ENCODE measurements at places on chromosomes 16 and 17. TPM values are rescaled to one million over a fixed set of nuclear protein-coding genes. Genes with fewer than 3 reads are reported as not detected.
A peak's percentile ranks its signal among the peaks of the same experiment; 100 is the strongest.

PLEKHH3 gene
- total RNA-seq = 23.9 TPM

DNA sequence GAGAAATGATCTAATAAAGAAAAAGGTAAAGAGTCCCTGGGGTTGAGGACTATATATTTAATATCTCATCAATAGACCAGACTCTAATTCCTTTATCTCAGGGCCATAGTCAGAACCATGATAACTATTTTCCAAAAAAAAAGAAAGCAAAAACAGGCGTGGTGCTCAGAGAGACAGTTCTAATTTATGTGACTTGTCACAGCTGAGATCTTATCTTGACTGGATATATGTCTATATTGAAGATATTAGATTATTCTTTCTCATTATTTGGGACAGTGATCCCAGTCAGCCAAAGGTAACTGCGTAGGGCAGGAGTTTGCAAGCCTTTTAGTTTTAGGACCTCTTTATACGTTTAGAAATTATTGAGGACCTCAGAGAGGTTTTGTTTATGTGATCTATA lies 52.4 kb downstream of the ITFG1 start:
- DNase-seq = no peak
- H3K36me3 ChIP-seq = no peaks in the 10 kb centered on the region
- H3K27me3 ChIP-seq = no peaks in the 10 kb centered on the region
- H3K4me1 ChIP-seq = no peaks in the 10 kb centered on the region
- no peak overlapping the region for H3K27ac ChIP-seq

TMEM88 gene
- 11.2 TPM for total RNA-seq

- no peaks in the 10 kb centered on the region for H3K4me1 ChIP-seq
- no peaks in the 10 kb centered on the region for H3K36me3 ChIP-seq
- H3K4me3 ChIP-seq = no peak overlapping the region
- H3K27me3 ChIP-seq = no peaks in the 10 kb centered on the region
These were observed 22.6 kb upstream of the HAPSTR1 start for GRCh38 chr16:9068886-9069285.

DNA sequence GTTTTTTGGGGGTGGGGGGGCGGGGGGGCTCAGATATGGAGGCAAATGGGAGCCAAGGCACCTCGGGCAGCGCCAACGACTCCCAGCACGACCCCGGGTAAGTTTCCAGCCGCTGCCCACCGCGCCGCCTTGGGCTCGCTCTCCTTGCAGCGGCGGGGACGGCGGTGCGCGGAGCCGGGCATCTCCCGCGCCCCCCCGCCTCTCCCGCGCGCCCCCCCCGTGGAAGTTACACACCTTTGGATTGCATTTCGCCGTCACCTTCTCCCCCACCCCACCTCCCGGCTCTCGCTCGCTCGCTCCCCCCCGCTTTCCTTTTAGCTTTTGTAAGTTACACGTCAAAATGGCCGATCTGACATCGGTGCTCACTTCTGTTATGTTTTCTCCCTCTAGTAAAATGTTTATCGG lies 387 bp downstream of the MSI2 start:
- peak; percentile 52 for DNase-seq
- H3K4me3 ChIP-seq = peak overlapping the region; percentile 71
- no peaks in the 10 kb centered on the region for H3K27me3 ChIP-seq
- H3K36me3 ChIP-seq = no peaks in the 10 kb centered on the region
- peak overlapping the region; percentile 92 for H3K27ac ChIP-seq
- H3K4me1 ChIP-seq = peaks cover 15% of the 10 kb centered on the region

ZPBP2 gene
- total RNA-seq = not detected

- H3K27me3 ChIP-seq = no peaks in the 10 kb centered on the region
- DNase-seq = peak; percentile 70
- H3K4me1 ChIP-seq = peaks cover 13% of the 10 kb centered on the region
- peak overlapping the region; percentile 99 for H3K27ac ChIP-seq
- no peak overlapping the region for H3K4me3 ChIP-seq
These were observed 31.0 kb upstream of the ARL4D start for GRCh38 chr17:43367737-43368242.

SCNN1B gene
- 58.7 TPM for total RNA-seq

CSF3 gene
- 1.7 TPM for total RNA-seq

GRCh38 chr17:43736389-43736788 lies 22.2 kb downstream of the SOST start:
- H3K36me3 ChIP-seq = no peaks in the 10 kb centered on the region
- H3K4me1 ChIP-seq = no peaks in the 10 kb centered on the region
- no peak overlapping the region for H3K4me3 ChIP-seq
- no peak overlapping the region for H3K27ac ChIP-seq
- DNase-seq = no peak

GRCh38 chr16:17607075-17607509 lies 136.3 kb upstream of the XYLT1 start:
- H3K4me1 ChIP-seq = no peaks in the 10 kb centered on the region
- no peak for DNase-seq
- no peak overlapping the region for H3K27ac ChIP-seq
- H3K27me3 ChIP-seq = peaks cover 3% of the 10 kb centered on the region
- no peak overlapping the region for H3K4me3 ChIP-seq

DNA sequence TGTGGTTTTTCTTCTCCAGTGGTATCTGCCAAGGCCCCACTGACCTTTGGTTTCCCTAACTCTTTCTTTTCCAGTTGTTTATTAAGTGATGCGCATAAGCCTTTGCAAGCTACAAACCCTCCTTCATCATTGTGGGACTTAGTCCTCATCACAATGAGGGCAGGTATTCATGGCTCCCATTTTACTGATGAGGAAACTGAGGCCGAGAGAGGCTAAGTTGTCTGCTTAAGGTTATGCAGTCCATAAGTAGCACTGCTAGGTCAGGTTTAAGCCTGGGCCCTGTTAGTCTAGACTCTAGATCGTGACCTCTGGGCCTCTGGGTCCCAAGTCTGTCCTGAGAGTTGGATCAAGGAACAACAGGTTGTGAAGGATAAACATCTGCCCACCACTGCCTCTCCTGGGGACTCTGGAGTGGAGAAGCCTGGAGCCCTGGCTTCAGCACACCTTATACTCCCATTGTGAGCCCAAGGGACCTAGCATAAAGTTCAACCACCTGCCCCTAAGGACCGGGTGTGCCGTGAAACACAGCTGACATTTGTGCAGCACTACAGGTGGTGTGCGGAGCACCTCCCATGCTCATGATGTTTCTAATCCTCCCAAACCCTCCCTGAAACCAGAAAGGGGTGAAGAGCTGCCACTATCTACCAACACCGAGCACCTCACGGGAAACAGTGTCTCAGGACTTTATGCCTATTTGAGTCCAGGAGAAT lies 5.2 kb upstream of the KCNH6 start:
- no peaks in the 10 kb centered on the region for H3K36me3 ChIP-seq
- H3K4me1 ChIP-seq = no peaks in the 10 kb centered on the region
- H3K27me3 ChIP-seq = no peaks in the 10 kb centered on the region
- H3K4me3 ChIP-seq = no peak overlapping the region
- no peak overlapping the region for H3K27ac ChIP-seq

DNA sequence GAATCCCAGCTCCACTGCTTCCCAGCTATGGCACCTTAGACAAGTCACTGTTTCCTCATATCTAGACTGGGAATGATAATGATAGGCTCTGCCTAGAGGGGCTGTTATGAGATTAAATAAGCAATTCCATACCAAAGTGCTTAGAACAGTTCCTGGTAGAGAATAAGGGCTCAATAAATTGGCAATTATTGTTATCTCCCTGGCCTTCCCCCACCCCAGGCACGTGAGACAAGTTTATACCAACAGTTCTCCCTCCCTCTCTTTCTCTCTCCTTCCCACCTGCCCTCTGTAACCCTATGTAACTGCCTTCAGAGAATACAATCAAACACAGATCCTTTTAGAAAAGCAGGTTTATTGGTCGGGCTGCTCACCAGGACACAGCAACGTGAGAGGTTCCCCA lies 13.9 kb upstream of the STAT3 start:
- H3K27ac ChIP-seq = no peak overlapping the region
- no peak for DNase-seq
- H3K36me3 ChIP-seq = peaks cover 17% of the 10 kb centered on the region

DNA sequence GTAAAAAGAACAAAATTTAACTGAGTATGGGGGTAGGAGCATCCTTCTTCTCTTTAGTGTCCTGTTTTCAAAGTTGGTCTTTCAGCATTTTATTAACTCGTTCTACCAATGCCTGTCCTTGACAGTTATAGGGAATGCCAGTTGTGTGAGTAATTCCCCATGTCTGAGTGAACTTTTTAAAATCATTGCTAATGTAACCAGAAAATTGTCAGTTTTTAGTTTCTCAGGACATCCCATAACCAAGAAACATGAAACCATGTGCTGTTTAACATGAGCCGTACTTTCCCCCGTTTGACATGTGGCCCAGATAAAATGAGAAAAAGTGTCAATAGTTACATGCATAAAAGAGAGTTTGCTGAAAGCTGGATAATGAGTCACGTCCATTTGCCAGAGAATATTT lies 71.4 kb upstream of the ARL4D start:
- no peak for DNase-seq
- H3K4me3 ChIP-seq = no peak overlapping the region
- H3K27ac ChIP-seq = no peak overlapping the region
- H3K36me3 ChIP-seq = no peaks in the 10 kb centered on the region
- no peaks in the 10 kb centered on the region for H3K27me3 ChIP-seq

- H3K36me3 ChIP-seq = no peaks in the 10 kb centered on the region
- no peak overlapping the region for H3K27ac ChIP-seq
- DNase-seq = no peak
These were observed 80.5 kb downstream of the SNX11 start for GRCh38 chr17:48187872-48188608.

CEP112 gene
- total RNA-seq = 32.9 TPM

PIK3R6 gene
- 3.0 TPM for total RNA-seq

DNA sequence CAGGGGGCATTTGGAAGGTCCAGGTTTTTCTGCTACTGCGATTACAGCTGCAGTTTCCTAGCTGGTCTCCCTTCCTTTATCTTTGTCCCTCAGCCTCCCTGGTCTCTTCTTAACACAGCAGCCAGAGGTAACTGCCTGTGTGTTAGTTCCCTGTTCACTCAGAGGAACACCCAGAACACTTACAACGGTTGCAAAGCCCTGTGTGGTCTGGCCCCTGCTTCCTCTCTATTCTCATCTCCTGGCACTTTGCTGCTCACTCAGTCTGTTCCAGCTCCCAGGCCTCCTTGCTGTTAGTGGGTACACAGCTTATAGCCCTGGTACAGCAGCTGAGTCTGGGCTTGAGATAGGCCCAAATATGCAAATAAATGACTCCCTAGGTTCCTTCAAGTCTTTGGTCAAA lies 16.4 kb downstream of the NTN1 start:
- no peaks in the 10 kb centered on the region for H3K4me1 ChIP-seq
- no peak overlapping the region for H3K4me3 ChIP-seq
- no peak for DNase-seq
- H3K27ac ChIP-seq = no peak overlapping the region

DHX40 gene
- total RNA-seq = 21.7 TPM

DNA sequence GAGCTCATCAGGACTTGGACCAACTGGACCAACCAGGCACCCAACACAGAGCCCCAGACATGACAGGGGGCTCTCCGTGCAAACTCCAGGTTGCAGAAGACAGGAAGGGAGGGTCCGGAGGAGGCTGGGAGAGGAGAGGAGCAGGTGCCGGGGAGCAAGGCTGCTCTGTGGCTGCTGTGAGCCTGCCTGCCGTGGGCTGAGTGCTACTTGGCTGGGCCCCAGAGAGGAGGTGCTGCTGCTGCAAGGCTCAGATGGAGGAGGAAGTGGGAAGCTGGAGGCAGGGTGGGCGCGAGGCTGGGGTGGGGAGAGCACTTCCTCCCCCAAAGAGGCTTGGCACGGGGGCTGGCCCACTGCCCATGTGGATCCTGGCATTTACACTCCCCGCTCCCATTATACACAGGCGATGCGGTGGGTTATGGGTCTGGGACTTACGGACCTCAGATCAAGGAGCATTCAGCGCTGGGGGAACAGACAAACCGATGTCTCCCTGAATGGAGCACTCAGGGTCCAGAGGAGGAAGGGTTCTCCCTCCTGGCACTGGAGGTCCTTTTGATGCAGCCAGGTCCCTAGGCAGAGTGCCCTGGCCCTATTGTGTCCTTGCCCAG lies 15.9 kb downstream of the EPOP start:
- no peaks in the 10 kb centered on the region for H3K36me3 ChIP-seq
- DNase-seq = no peak
- H3K27ac ChIP-seq = no peak overlapping the region
- peaks cover 6% of the 10 kb centered on the region for H3K4me1 ChIP-seq

DNA sequence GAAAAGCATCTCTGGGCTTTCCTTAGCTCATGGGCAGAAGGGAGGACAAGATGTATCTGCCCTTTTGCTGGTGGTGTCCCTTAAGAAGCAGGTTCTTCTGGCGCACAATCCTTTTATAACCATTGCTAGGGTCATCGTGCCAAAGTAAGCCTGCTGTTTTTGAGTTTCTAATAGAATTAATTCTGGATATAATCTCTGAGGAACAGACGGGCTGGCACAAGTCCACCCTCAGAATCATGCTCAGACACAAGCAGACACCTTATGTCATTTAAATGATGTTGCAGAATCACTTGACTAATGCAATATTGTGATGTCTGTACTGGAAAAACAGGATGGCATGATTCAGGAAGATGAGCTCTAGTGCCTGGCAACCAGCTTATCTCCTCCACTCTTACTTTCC lies 18.8 kb upstream of the MMD start:
- peaks cover 2% of the 10 kb centered on the region for H3K4me1 ChIP-seq
- H3K36me3 ChIP-seq = no peaks in the 10 kb centered on the region
- H3K27me3 ChIP-seq = no peaks in the 10 kb centered on the region

HGS gene
- 128 TPM for total RNA-seq

C1QL1 gene
- 0.21 TPM for total RNA-seq

- no peak for DNase-seq
- peaks cover 5% of the 10 kb centered on the region for H3K4me1 ChIP-seq
- no peak overlapping the region for H3K4me3 ChIP-seq
These were observed 538 bp upstream of the RAPGEFL1 start for GRCh38 chr17:40176754-40177110.

GRCh38 chr16:10521681-10522274 lies 58.6 kb downstream of the EMP2 start:
- peak; percentile 85 for DNase-seq
- no peaks in the 10 kb centered on the region for H3K4me1 ChIP-seq
- no peak overlapping the region for H3K4me3 ChIP-seq
- no peak overlapping the region for H3K27ac ChIP-seq
- H3K36me3 ChIP-seq = peaks cover 11% of the 10 kb centered on the region

CDRT15 gene
- not detected for total RNA-seq

- no peaks in the 10 kb centered on the region for H3K36me3 ChIP-seq
- no peak overlapping the region for H3K27ac ChIP-seq
- DNase-seq = no peak
- H3K4me3 ChIP-seq = no peak overlapping the region
- no peaks in the 10 kb centered on the region for H3K27me3 ChIP-seq
- no peaks in the 10 kb centered on the region for H3K4me1 ChIP-seq
These were observed 15.0 kb upstream of the PRSS27 start for GRCh38 chr16:2734844-2735515.
